ENCODE measurements at places on chromosomes 13 and 19.

GRCh38 chr13:88736026-88736425, 1064.9 kb downstream of the SLITRK5 start:
- DNase-seq, result no peak

- no peak for DNase-seq
Measured at GRCh38 chr13:40453351-40454021, 213.0 kb downstream of the FOXO1 start.

GRCh38 chr13:50598338-50598737, 245.2 kb downstream of the DLEU7 start:
- DNase-seq, result no peak

- no peak for DNase-seq
Measured at GRCh38 chr13:113083402-113084061, 22.1 kb upstream of the F7 start.

DNA sequence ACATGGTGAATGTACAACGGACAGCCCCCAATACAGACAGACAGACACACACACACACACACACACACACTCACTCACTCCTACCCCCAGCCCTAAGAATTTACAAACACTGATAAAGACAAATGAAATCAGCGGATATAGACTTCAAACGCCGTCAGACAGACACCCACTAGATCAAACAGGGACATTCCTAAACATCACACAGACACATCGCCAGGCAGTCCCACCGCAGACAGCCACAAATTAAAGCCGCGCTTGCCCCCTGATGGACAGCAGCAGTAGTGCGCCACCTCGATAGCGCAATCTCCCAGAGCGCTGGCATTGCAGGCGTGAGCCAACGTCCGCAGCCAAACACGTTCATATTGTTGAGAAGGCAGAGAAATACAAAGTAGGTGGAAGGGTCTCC, 24.7 kb upstream of the ADGRE1 start:
- peak; percentile 23 for DNase-seq

DNA sequence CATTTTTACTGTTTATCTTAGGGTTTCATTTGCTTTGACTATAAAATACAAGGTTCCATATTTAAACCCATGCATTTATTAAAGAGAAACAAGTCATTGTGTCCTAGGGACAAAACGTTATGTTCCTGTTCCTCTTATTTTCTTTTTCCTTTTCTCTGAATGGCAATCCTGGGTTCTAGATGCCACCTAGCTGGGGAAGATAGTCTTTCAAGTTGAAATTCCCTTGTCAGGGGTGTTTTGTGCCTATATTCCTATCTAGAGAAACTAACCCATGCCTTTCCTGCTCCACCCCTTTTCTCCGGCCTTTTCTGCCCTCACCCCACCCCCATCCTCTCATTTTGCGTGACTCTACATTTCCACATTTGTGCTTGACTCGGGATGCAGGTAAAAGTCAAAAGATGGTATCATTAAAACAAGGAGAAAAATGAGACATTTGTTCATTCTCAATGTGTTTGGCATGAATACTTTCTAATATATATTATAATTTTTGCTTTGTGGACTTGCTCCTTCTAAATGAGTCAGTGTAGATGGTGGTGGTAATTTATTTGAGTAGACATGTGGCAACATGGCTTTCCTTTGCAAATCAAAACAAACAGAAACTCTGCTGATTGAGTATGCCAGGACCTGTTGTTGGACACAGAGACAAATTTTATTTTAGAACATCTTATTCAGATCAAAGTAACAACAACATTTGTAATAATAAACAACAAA, 26.8 kb upstream of the STARD13 start:
- no peak for DNase-seq
